Activated CD8-positive, alpha-beta memory T cell treated with anti-CD3 and anti-CD28 coated beads for 24 hours (primary cell): ENCODE measurements at places on chromosomes 5 and 9.

GRCh38 chr9:99637641-99638040 is 184.0 kb upstream of the NR4A3 start:
- no peak for DNase-seq

DNA sequence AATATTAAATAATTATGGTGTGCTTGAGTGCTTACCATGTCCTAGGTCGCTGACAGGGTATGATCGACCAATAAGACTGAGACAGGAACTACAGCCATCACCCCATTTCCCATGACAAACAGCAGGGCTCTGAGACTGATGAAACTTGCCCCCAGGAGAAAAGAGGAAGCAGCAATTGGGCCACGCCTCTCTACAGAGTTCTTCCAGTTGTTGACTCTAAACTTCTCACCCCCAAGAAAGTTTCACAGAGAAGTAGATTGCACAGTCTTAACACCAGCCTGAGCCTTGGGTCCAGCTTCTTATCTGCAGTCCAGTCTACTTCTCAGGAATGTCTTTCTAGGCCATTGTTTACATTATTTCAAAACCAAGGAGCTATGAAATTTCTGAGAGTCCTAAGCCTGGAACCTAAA is 182.2 kb upstream of the ANKRD55 start:
- DNase-seq, result no peak

- DNase-seq, result no peak
Observed at GRCh38 chr5:117859176-117859575, 1129.2 kb downstream of the DTWD2 start.

DNA sequence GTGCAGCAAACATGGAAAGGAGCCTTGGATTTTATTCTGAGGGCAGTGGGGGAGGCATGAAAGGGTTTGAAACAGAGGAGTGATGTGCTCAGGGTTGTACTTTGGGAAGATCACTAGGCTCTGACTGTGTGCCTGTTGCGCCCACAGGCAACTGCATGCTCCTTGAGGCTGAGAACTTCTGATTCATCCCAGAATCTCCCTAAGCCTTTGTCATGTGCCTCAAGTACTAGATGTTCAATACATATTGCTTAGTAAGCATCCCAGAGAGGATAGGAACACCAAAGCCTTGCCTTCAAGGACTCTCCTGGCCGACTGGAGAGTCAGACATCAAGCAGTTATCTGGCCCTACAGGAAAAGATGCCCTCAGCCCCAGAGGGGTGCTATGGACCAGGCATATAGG is 54.1 kb downstream of the ARHGEF37 start:
- no peak for DNase-seq

GRCh38 chr5:132506094-132506692 is 15.6 kb upstream of the IRF1 start:
- no peak for DNase-seq

DNA sequence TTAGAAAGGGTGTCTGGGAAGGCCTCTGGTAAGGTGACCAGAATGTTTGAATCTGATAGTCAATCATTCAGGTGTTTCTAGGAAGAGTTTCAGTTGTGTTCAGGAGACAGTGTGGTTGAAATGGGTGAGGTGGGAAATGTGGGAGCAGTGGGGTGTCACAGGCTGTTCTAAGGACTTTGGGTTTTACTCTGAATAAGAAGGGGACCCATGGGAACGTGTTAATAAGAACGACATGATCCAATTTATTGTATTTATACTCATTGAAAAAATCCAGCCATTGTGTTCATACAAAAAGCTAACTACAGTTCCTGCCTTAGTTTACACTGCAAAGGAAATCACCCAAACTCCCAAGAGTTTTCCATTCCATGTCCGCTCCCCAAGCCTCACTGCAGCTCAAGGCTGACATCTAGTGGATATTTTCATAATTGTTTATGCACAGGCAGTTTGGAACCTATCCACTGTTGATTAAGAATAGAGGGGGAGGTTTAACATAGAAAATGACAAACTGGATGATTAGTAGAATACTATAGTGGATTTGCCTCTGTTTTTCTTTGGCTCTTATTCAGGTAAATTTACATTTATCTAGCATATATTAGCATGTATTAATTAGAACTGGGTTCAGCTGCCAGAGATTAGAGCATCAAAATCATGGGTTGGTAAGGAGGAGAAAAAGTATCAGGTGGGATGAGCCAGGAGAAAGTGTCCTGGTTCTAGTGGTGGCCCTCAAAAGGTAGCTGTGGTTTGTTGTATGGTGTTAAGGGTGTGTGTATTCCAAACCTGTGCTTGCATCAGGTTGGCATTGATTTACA is 17.7 kb downstream of the CAVIN4 start:
- DNase-seq, result no peak

DNA sequence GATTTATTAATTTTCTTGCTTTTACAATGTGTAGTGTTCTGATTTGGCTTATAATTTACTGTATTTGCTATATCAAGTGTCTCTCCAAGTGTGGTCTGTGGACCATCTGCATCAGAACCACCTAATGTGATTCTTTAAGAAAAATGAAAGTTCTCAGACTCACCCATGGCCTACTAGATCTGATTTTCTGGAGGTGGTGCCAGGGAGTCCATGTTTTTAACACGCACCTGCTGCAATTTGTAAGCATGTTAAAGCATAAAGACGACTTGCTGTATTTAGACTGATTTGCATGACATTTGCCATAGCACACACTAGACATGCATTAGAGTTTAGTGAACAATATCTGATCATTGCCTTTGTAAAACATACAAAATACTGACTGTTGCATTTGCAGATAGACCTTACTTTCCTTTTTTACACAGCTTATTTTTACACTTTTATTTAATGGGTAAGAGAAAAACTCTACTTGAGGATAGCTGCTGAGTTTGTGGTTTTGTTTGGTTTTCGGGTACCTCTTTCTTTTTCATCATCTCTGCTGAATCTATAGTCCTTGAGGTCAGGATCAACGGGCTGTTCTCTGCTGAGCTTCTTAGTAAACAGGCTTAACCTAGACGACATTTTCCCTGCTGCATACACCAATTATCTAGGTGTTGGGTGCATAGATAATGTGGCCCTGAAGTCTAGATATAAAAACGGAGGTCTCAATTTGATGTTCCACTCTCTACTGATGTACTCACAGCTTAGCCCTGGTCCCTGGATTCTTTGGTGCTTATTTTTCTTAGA is 138.0 kb upstream of the ZNF366 start:
- DNase-seq, result no peak
